ENCODE measurements at places on chromosomes 11 and 22.

DNA sequence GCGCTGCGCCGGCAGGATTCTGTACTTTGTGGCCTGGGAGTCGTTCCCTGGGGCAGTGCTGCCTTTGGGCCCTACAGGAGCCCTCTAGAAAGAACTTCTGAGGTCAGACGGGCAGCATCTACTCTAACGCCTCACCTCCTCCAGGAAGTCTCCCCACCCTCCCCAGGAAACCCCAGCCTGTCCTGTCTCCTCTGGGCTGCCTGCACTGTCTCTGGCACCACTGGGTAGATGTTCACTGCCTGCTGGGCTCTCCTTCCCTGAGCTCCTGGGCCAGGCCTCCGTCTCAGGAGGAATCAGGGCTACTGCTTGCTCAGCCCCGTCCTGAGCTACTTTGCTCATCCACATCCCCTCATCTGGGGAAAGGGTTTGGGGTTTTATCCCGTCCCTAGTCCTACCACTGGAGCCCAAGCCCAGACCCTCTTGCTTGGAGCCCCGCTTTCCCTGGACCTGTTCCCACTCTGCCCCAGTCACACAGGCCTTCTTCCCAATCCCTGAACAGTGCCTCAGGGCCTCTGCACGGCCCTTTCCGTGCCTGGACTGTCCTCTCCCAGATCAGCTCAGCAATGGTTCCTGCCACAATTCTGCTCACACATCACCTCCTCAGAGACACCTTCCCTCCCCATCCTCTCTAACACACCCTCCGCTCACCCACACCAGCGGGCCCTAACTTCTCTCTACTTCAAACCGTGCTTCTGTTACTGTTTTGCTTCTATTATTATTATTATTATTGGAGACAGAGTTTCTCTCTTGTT, 11.3 kb upstream of the TREH start:
- DNase-seq = no peak

GRCh38 chr11:30585125-30585891, 845 bp downstream of the MPPED2 start:
- no peak for DNase-seq

GRCh38 chr22:28978863-28979796, 82.5 kb downstream of the C22orf31 start:
- no peak for DNase-seq

DNA sequence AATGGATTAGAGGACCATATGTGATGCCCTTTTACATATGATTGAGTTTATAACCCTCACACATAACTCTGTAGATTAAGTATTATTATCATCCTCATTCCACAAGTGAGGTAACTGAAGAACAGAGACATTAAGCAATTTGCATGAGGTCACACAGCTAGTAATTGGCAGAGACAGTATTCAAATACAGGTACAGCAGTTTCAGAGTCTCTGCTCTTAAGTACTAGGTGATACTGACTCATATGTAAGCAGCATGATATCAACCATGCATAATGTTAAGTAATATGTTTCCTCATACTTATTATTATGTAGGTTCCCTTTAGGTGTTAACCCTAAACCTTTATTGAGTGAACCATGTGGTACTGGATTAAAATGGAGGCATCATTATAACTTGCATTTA, 1562.4 kb upstream of the RAG2 start:
- no peak for DNase-seq

- DNase-seq = no peak
Measured at GRCh38 chr22:28999510-28999909, 62.1 kb downstream of the C22orf31 start.

DNA sequence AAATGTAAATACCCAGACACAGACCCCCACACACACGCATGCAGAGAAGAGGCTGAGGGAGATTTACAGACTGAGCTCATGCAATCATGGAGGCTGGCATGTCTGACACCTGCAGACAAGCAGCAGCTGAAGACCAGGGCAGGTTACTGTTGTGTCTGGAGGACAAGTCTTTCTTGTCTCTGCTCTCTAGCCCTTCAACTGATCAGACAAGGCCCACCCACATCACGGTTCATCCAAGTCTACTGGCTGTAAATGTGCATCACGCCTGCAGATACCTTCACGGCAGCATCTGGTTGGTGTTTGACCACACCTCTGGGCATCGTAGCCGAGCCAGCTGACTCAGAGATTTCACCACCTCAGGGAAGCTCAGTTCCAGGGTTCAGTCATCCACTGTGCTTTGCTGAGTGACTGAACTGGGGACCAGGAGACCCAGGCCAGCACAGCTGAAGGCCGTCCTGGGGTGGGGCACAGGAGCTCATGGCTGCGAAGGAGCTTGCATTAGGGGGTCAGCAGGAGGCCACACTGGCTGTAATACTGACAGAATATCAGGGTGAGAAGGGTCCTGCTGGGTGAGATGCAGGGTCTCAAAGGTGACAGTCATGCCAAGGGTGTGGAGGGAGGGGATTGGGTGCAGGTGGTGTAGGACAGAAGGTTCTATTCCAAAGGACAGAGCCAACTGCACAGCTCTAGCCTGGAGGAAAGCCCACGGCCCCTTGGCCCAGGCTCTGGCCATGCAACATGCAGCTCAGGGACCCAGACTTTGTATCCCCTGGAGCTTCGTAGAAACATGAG, 304.9 kb downstream of the BRD1 start:
- DNase-seq = no peak

DNA sequence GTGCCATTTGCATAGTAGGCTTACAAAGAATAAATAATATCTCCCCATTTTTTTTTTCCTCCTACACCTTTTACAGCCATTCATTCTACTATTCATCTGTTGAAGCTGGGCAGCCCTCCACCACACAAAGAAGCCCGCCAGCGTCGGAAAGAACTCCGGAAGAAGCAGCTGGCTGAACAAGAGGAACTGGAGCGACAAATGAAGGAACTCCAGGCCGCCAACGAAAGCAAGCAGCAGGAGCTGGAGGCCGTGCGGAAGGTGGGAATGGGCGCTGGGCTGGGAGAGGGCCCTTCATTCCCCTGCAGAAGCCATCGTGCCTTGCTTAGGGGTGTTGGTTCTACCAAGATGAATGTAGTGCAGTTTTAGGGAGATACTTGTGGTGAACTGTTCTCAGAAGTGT, 68.6 kb downstream of the SWAP70 start:
- no peak for DNase-seq

DNA sequence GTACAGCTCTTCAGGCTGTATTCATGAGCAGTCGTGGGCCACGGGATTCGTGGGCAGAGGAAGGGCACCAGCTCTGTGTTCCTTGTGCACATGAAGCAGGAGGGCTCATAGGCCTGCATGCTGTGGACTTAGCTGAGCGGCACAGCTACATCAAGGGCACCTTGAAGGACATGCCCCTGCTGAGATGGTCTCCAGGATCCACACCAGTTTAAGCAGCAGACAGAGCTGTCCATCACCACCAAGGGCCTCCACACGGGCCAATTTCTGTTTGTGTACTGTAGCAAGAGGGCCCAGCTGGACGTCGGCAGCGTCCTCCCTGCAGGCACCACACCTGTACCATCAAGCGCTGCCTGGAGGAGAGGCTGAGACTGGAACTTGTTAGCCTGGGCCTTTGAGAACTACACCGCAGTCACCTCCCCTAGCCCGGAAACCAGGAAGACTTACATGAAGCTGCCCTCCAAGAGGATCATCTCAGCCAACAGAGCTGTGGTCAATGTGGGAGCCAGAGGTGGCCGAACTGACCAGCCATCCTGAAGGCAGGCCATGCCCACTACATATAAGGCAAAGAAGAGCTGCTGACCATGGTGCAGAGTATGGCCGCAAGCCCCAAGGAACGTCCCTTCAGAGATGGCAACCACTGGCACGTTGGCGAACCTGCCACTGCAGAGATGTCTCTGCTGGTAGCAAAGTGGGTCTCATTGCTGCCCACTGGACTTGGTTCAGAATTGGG, 32.7 kb upstream of the GNB1L start:
- DNase-seq = no peak

DNA sequence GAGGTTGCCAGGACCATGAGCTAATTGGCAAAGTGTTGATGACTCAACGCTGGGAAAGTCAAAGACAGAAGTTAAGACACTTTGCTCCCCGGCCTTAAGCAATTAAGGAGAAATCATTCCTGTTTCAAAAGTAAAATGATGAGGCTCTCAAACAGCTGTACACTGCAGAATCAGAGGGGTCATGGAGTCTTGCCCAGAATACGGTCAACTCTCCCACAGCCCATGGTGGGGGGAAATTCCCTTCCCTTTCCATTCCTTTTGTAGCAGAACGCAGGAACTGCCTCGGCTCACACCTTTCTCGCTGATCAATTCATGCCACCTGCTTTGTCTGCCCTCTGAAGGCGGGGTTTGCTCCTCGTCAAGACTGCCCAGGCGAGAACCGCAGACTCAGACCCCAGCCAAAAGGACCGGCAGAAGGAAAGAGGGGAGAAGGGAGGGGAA, 52.8 kb downstream of the MN1 start:
- no peak for DNase-seq

- peak; percentile 19 for DNase-seq
Measured at GRCh38 chr11:116065986-116066385, 561.8 kb upstream of the CADM1 start.

- DNase-seq = no peak
Measured at GRCh38 chr11:20080032-20080685, 80.1 kb downstream of the DBX1 start.

GRCh38 chr22:27641049-27641795, 160.3 kb downstream of the MN1 start:
- no peak for DNase-seq

- peak; percentile 62 for DNase-seq
Measured at GRCh38 chr11:788953-789940, 643 bp downstream of the CEND1 start.

- DNase-seq = no peak
Measured at GRCh38 chr11:9052316-9052715, 39.1 kb downstream of the SCUBE2 start.

DNA sequence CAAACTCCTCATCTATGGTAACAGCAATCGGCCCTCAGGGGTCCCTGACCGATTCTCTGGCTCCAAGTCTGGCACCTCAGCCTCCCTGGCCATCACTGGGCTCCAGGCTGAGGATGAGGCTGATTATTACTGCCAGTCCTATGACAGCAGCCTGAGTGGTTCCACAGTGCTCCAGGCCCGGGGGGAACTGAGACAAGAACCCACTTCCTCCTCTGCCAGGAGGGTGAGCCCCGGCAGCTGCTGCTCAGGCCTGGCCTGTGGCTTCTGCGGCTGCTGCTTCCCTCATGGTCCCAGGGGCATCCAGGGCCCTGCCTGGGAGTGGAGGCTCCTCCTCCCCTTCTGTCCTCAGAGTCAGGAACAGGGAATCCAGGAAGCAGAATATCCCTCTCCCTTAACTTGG, 98.4 kb downstream of the ZNF280B start:
- peak; percentile 92 for DNase-seq

- no peak for DNase-seq
Measured at GRCh38 chr11:94049351-94049750, 28.2 kb downstream of the HEPHL1 start.

DNA sequence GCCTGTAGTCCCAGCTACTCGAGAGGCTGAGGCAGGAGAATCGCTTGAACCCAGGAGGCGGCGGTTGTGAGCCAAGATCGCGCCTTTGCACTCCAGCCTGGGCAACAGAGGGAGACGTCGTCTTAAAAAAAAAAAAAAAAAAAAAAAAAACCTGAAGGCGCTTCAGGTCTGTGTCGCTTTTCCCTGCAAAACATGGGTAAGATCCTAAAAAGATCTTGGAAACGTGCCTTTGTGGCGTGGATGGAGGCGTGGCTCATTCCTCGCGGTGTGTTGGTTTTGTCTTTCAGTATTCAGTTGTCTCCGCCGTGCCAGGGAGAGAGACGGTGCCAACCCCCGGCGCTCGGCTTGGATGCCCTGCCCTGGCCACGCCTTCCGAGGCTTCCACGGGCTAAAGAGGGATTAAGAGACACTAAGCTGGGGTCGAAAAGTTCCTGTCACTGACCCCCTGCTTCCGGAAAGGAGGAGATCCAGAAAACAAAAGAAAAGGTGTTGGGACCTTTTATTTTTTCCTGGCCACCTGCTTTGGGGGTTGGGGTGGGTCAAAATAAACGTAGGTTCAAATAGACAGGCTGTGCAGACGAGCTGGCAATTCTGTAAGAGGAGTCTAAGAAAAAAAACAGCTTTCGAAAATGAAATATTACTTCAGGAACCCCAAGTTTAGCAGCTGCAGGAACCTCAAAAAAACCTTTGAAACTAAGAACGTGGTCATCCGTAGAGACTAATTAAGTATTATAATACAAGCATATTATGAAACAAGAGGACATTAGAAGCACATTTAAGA, 1.1 kb upstream of the SLC35F2 start:
- DNase-seq = peak; percentile 53

- no peak for DNase-seq
Measured at GRCh38 chr11:123164732-123165450, 30.2 kb downstream of the CLMP start.

DNA sequence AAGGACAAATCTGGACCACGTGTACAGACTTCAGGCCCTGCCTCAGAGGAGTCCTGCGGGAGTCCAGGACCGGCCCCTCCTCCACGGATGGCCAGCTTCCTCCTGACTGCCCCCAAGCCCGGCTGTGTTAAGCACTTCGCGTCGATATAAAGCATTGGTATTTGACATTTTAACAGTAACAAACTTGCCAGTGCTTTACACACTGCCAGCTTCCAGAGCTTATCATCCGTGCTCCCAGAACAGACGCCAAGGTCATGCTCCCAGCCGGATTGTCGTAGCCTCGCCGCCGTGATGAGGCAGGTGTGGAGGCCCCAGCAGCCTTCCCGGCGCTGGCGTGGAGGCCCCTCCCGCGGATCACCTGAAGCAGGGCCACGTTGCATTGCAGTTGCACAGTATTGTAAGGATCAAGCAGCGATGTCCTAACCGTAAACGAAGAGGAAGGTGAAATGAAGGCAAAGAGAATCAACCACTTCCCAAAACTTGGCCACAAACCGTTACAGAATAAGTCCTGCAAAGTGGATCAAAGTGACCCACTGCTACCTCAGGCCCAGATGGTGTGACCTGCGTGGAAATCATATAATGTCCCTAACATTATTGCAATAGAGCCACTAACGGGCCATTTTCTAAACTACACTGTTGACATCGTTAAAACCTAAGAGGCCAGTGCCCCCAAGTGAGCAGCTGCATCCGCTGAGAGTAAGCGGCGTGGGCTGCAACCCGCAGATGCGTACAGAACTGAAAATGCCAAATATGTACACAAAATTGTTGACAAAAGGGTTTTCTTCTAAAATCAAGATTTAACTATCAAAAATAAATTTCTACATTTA, 51.6 kb downstream of the CERK start:
- no peak for DNase-seq

GRCh38 chr11:135009125-135009524, 597.1 kb upstream of the B3GAT1 start:
- no peak for DNase-seq

Data from OCI-LY7 (cell line).